Lung (tissue), 17 donors: ENCODE measurements at places on chromosomes 4 and X.

GRCh38 chrX:20317873-20318272 is 51.2 kb upstream of the RPS6KA3 start:
- no peak overlapping the region for H3K27ac ChIP-seq
- no peaks in the 10 kb centered on the region for H3K36me3 ChIP-seq
- DNase-seq, result no peak

GRCh38 chr4:179130122-179130714 is 1688.0 kb upstream of the AGA start:
- H3K4me1 ChIP-seq, result no peaks in the 10 kb centered on the region
- no peaks in the 10 kb centered on the region for H3K36me3 ChIP-seq
- no peak overlapping the region for H3K27ac ChIP-seq

DNA sequence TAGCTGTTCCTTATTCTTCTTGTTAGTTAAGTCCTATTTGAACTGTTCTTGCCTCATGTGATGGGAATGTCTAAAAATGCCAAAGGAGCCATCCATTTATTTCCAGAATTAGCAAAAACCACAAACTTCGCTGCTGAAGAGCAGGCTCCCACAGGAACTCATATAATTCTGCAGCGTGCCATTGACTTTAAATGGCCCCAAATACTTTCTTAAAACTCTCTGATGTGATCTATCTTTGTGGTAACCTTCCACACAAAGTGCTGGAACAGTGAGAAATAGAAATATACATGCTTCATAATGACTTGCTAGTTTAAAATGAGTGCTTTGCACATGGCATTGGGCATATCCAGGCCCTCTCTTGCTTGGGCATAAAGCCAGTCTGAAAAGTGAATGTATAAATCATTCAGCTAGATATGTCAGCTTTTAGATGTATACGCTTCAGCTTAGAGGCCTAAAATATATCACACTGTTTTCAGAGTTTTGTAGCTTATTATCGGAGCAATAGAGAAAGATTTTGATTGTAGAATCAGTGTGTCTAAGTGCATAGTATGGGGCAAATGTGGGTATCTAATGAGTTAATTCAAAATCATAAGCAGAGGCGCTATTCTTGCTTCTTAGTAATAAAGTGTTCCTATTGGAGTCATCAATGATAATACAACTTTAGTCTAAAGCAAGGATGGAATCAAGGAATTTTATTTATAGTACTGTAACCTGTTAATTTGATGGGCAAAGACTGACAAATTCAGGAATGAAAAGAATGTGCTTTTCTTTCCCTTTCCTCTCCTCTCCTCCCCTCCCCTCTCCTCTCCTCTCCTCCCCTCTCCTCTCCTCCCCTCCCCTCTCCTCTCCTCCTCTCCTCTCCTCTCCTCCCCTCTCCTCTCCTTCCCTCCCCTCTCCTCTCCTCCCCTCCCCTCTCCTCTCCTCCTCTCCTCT is 392.2 kb upstream of the ZFP42 start:
- no peak overlapping the region for H3K4me3 ChIP-seq
- DNase-seq, result no peak
- no peaks in the 10 kb centered on the region for H3K4me1 ChIP-seq
- H3K27ac ChIP-seq, result no peak overlapping the region
- H3K27me3 ChIP-seq, result no peaks in the 10 kb centered on the region

DNA sequence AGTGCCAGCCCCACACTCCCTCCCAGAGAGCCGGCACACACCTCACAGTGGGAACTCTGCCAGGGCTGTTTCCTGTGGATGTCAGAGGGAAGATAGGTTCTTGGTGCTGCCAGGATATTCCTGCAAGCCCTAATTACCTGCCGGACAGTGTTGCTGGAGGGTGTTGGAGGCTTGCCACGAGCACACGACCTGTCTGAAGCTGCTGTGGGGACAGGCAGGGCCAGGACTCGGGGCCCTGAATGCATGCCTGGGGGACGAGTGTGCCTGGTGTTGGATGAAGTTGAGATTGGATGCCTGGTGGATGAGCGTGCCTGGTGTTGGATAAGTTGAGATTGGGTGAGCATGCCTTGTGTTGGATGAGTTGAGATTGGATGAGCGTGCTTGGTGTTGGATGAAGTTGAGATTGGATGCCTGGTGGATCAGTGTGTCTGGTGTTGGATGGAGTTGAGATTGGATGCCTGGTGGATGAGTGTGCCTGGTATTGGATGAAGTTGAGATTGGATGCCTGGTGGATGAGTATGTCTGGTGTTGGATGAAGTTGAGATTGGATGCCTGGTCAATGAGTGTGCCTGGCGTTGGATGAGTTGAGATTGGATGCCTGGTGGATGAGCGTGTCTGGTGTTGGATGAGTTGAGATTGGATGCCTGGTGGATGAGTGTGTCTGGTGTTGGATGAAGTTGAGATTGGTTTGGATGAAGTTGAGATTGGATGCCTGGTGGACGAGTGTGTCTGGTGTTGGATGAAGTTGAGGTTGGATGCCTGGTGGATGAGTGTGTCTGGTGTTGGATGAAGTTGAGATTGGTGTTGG is 23.2 kb upstream of the UVSSA start:
- peaks cover 58% of the 10 kb centered on the region for H3K36me3 ChIP-seq
- no peaks in the 10 kb centered on the region for H3K27me3 ChIP-seq
- no peak for DNase-seq
- H3K27ac ChIP-seq, result no peak overlapping the region
- no peaks in the 10 kb centered on the region for H3K4me1 ChIP-seq
- H3K4me3 ChIP-seq, result no peak overlapping the region

DNA sequence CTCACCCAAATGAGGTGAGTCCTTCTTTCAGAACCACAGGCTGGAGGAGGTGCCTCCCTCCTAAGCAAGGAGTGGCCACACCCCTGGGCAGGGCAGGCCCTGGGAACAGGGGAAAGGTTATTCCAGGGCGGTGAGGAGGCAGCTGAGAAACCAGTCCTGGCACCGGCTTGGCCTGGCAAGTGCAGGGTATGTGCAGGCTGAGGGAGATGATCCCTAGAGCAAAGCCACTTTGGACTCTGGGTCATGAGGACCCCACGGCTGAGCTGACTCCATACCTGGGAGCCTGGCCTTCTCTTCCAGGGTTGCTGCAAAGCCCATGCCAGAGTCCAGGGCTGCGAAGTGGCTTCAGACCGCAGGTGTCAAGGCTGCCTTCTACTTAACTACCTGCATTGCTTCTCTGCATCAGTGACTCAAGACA is 49.5 kb upstream of the HELT start:
- H3K27ac ChIP-seq, result no peak overlapping the region
- no peak for DNase-seq
- H3K4me1 ChIP-seq, result no peaks in the 10 kb centered on the region
- H3K27me3 ChIP-seq, result no peaks in the 10 kb centered on the region
- H3K36me3 ChIP-seq, result no peaks in the 10 kb centered on the region
